ENCODE measurements at places on chromosomes 11 and 22.
A peak's percentile ranks its signal among the peaks of the same experiment; 100 is the strongest.

- no peak for DNase-seq
Measured at GRCh38 chr22:49815641-49816091, 12.0 kb downstream of the BRD1 start.

- DNase-seq, result peak; percentile 45
Measured at GRCh38 chr11:12086271-12087074, 23.9 kb upstream of the MICAL2 start.

- no peak for DNase-seq
Measured at GRCh38 chr11:119436711-119437110, 13.7 kb upstream of the THY1 start.

- peak; percentile 70 for DNase-seq
Measured at GRCh38 chr11:102522312-102523188, 8.0 kb downstream of the MMP7 start.

DNA sequence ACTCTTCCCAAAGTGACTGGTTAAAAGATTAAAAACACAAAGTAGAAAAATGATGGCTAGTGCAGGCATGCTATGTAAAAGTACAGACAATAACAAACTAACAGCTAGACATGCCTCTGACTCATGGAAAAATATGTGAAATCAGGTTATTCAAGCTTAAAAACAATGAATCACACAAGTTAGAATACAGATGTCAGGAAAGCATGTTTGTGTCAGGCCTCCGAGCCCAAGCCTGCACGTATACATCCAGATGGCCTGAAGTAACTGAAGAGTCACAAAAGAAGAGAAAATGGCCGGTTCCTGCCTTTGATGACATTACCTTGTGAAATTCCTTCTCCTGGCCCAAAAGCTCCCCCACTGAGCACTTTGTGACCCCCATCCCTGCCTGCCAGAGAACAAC is 110.1 kb downstream of the NOX4 start:
- DNase-seq, result no peak

GRCh38 chr11:9849389-9849788 is 185.5 kb downstream of the SWAP70 start:
- peak; percentile 29 for DNase-seq

All from inflammatory macrophage treated with lipopolysaccharide for 1 hour (primary cell).